Activated CD8-positive, alpha-beta T cell treated with anti-CD3 and anti-CD28 coated beads for 36 hours (primary cell): ENCODE measurements at places on chromosomes 16 and 17. TPM values are rescaled to one million over a fixed set of nuclear protein-coding genes. Genes with fewer than 3 reads are reported as not detected.

- no peak overlapping the region for H3K27ac ChIP-seq
- DNase-seq = no peak
- H3K4me3 ChIP-seq = no peak overlapping the region
- peaks cover 37% of the 10 kb centered on the region for H3K36me3 ChIP-seq
Measured at GRCh38 chr17:3810019-3810418, 9.0 kb upstream of the ITGAE start.

GRCh38 chr17:80924807-80925610 lies 66.6 kb upstream of the CHMP6 start:
- no peaks in the 10 kb centered on the region for H3K4me1 ChIP-seq
- no peak for DNase-seq
- H3K27me3 ChIP-seq = no peaks in the 10 kb centered on the region
- H3K4me3 ChIP-seq = no peak overlapping the region
- no peak overlapping the region for H3K27ac ChIP-seq

DNA sequence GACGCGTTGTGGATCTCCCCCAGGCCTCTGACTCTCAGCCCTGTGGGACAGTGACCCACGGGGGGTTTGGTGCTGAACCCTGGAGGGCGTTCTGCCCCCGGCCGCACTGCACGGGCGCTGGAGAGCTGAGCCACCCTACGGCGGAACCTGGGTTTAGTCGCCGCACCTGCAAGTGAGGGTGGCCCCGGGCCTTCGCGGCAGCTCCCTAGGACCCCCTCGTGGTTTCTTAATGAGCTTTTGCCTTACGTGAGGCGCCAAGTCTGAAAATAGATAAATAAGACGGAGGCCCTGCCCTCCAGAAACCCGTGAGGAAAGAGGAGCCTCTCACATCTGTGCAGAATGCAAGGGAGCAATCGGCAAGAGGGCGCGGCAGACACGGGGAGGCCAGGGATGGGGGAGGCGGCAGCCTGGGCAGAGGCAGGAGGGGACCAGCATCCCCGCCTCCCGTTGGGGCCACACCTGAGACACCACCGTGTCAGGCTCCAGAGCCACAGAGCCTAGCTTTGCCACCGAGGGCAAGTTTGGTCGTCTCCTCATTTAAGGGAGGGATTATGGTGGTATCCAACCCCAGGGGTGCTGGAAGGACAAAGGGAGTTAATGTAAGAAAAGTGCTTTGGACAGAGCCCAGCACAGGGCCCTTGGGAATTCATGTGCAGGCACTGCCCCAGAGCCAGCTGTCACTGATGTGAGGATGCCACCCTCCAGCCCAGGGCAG lies 153.2 kb upstream of the CHMP6 start:
- no peak for DNase-seq
- H3K27ac ChIP-seq = no peak overlapping the region

- H3K27ac ChIP-seq = no peak overlapping the region
- no peak for DNase-seq
- H3K27me3 ChIP-seq = no peaks in the 10 kb centered on the region
- H3K36me3 ChIP-seq = no peaks in the 10 kb centered on the region
Measured at GRCh38 chr16:65441501-65441900, 319.6 kb upstream of the CDH11 start.

DNA sequence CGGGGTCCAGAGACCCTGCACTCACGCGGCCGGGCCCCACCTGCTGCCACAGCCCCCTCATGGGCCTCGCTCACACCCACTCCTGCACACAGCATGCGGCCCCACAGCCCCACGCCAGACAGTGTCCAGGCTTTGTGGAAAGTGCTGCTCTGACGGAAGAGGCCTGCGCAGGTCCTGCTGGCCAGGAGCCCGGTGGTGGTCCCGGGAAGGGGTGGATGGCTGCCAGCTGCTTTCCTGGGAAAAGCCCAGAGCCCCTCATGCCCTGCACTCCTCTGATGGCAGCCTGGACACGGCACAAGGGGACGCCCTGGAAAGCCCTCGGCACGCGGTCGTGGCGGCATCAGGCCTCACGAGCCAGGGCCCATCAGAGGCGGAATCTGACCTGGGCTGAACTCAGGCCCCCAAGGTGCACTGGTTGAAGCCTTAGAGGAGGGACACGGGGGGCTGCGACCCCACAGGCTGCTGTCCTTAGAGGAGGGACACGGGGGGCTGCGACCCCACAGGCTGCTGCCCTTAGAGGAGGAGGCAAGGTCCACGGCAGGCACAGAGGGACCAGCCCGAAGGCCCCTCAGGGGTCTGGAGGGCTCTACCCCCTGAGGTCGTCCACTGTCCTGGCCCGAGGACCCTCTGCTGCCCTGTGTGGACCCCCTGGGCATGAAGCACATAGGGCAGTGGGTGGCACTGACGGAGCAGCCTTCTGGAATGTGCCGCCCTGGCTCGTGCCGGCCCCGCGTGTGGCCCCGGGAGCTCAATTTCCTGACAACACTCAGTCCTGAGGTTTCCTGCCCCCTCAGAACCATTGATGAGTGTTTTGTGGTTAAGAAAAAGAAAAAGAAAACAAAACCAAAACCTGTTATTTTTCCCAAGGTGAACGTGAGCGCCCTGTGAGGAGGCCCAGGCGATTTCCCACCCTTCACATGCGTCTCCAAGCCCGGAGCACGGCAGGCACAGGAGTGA lies 22.1 kb downstream of the SOX8 start:
- peaks cover 43% of the 10 kb centered on the region for H3K4me1 ChIP-seq
- no peaks in the 10 kb centered on the region for H3K27me3 ChIP-seq
- peak overlapping the region; percentile 67 for H3K27ac ChIP-seq
- peak; percentile 73 for DNase-seq
- no peaks in the 10 kb centered on the region for H3K36me3 ChIP-seq
- peak overlapping the region; percentile 32 for H3K4me3 ChIP-seq

- peaks cover 10% of the 10 kb centered on the region for H3K4me1 ChIP-seq
- H3K27me3 ChIP-seq = peaks cover 67% of the 10 kb centered on the region
- H3K36me3 ChIP-seq = no peaks in the 10 kb centered on the region
- no peak overlapping the region for H3K27ac ChIP-seq
Measured at GRCh38 chr16:87604634-87605111, 2.4 kb downstream of the JPH3 start.

- H3K27me3 ChIP-seq = no peaks in the 10 kb centered on the region
- H3K36me3 ChIP-seq = peaks cover 7% of the 10 kb centered on the region
- H3K4me1 ChIP-seq = peaks cover 55% of the 10 kb centered on the region
- H3K4me3 ChIP-seq = no peak overlapping the region
- DNase-seq = no peak
Measured at GRCh38 chr16:87367529-87367928, 16.0 kb downstream of the FBXO31 start.

DNA sequence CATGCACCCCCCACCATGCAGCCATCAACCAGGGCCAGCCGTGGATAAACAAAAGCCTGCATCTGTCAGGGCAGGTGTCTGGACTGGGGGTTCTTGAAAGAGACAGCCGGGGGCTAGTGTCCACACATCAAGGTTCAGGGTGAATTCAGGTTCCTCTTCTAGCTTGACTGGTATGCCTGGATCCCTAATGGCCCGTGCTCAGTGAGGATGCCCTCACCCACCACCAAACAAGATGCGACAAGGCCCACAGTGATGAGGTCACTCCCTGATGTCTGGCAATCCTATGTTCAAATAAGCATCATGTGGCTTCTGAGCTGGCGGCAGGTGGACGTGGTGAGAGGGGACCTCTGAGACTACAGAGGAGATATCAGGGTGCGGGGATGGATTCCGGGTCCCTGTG lies 64.6 kb downstream of the GOSR1 start:
- no peak overlapping the region for H3K27ac ChIP-seq
- H3K4me1 ChIP-seq = no peaks in the 10 kb centered on the region
- no peak for DNase-seq
- no peak overlapping the region for H3K4me3 ChIP-seq
- no peaks in the 10 kb centered on the region for H3K36me3 ChIP-seq
- H3K27me3 ChIP-seq = no peaks in the 10 kb centered on the region

DNA sequence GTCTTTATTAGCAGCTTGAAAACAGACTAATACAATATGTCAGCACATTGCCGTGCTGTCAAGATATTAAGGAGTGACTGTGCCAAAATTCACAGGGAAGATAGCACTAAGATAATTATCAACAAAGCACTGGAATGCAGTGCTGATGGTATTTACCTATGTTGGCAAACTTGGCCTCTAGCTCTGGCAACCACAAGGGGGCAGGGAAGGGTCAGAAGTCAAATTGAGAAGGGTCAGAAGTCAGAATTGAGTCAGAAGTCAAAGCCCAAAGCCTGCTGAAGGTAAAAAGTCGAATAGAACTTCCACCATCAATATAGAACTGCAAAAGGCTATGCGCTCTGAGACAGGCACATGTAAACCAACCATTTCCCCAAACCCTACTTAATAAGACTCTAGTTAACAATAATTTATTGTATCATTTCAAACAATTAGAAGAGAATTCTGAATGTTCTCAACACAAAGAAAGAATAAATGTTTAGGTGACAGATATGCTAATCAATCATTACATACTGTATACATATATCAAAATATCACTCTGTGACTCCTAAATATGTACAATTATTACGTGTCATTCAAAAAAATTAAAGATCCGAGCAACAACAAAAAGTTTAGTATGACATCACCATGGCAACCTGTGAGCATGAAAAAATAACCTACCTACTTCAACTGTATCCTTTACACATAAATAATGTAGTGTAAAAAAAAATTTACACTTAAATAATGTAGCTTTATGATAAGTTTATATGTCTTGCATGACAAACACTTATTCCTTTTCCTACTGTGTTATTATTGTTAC lies 916.1 kb downstream of the KCNJ2 start:
- peak; percentile 12 for DNase-seq
- H3K27me3 ChIP-seq = no peaks in the 10 kb centered on the region
- H3K4me1 ChIP-seq = no peaks in the 10 kb centered on the region
- no peak overlapping the region for H3K4me3 ChIP-seq
- no peak overlapping the region for H3K27ac ChIP-seq
- no peaks in the 10 kb centered on the region for H3K36me3 ChIP-seq

DNA sequence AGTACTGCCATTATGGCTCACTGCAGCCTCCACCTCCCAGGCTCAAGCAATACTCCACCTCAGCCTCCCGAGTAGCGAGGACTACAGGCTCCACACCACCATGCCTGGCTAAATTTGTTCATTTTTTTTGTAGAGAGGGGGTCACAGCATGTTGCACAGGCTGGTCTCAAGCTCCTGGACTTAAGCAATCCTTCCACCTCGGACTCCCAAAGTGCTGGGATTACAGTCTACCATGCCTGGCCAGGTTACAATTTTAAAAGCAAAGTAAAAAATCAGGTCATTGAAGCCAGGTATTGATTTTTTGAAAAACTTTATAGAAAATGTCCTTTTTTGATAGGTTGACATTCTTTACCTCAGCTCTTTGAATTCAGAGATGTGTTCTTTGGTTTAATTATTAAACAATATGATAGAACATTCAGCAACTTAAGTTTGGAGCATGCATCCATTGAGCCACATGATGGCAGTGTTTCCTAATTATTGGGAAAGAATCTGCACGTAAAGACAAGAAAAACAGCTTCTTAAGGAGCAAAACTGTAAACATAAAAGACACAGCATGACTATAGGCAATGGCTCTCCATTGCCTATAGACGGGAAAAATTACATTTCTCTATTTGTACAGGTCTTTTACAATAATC lies 1.7 kb upstream of the SLC16A11 start:
- peak overlapping the region; percentile 86 for H3K27ac ChIP-seq
- H3K4me1 ChIP-seq = peaks cover 39% of the 10 kb centered on the region
- H3K36me3 ChIP-seq = peaks cover 1% of the 10 kb centered on the region

The KRTAP2-1 gene
- total RNA-seq = not detected

The QPRT gene
- 11.7 TPM for total RNA-seq

The SLC6A2 gene
- not detected for total RNA-seq
